SK-N-SH (cell line): ENCODE measurements at places on chromosomes 2 and 18. TPM values are rescaled to one million over a fixed set of nuclear protein-coding genes. Genes with fewer than 3 reads are reported as not detected.

Gene LRP1B
- 0.19 and 0.28 TPM in 2 replicates for polyA plus RNA-seq

DNA sequence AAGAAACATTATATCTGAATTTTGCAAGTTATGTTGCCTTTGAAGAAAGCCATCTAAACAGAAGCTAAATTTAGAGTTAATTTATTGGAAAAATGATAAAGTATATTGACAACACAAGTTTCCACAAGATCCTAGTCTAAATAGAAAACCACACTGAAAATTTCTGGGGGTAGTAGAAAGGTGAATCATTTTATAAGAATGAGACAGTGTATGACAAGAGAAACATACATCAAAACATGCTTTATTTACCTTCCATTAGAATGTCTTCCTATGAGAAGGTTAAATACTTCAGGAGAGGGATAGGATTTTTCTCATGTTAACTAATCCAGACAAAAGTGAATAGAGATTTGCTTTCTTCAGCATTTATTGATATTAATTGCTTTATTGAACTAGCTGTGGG, 1389.8 kb upstream of the ZEB2 start:
- no peaks in the 10 kb centered on the region for H3K27me3 ChIP-seq
- H3K36me3 ChIP-seq, result no peaks in the 10 kb centered on the region
- no peak for DNase-seq
- no peak overlapping the region for H3K4me3 ChIP-seq
- H3K4me1 ChIP-seq, result no peaks in the 10 kb centered on the region

DNA sequence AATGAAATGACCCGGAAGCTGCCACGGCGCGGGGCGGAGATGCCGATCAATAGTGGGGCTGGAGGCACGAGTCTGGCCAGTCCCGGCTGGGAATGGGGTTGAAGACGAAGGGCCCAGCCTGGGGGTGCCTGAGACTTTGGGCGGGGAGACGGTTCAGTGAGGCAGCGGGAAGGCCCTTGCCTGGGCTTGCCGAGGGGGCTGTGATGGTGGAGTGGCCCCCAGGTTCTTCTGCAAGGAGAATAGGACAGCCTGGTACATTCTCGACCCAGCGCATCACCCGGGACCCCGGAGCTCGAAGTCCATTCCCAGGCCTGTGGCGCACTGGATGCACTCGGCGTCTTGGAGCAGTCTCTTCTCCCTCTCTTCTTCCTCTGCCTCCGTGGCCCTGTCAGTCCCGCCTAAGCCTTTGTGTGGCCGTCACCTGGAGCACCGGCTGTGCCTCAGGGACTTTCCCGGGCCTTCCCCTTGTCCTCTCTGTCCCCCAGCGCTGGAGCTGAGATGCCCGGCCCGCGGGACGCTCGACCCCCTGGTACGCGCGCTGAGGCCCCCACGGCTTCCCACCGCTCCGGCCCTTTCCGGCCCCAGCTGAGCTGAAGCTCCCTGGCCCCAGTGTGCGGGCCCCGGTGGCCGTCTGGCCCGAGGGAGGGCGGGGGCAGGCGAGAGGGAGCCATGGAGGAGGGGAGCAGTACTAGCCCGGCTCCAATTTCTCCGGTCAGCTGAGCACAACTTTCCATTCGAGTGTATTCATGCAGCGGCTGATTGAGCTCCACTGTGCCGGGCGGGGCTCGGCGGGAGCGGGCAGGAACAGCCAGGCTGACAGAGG, 8.0 kb downstream of the SIX3 start:
- peak; percentile 57 for DNase-seq
- H3K27ac ChIP-seq, result peak overlapping the region; percentile 17; the same call in 1 of the 2 replicates
- H3K27me3 ChIP-seq, result peaks cover 4% of the 10 kb centered on the region
- no peaks in the 10 kb centered on the region for H3K4me1 ChIP-seq
- no peaks in the 10 kb centered on the region for H3K36me3 ChIP-seq
- H3K4me3 ChIP-seq, result no peak overlapping the region

GRCh38 chr2:65430603-65431420, 1.6 kb downstream of the SPRED2 start:
- peak overlapping the region; percentile 89 for H3K27ac ChIP-seq
- DNase-seq, result peak; percentile 75

- no peaks in the 10 kb centered on the region for H3K27me3 ChIP-seq
- H3K4me3 ChIP-seq, result no peak overlapping the region
- no peak for DNase-seq
Measured at GRCh38 chr18:23588836-23589560, 2.7 kb upstream of the NPC1 start.
